ENCODE measurements at places on chromosomes 2 and 18.

DNA sequence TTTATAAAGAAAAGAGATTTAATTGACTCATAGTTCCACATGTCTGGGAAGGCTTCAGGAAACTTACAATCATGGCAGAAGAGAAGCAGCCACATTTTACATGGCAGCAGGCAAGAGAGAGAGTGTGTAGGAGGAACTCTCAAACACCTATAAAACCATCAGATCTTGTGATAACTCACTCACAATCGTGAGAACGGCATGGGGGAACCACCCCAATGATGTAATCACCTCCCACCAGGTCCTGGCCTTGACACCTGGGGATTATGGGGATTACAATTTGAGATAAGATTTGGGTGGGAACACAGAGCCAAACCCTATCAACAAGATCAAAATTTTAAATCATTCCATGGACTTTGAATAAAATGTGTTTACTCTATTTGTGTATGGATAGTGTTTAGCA is 575.6 kb downstream of the ADCYAP1 start:
- no peak for DNase-seq

GRCh38 chr2:12763486-12763885 is 46.8 kb downstream of the TRIB2 start:
- no peak for DNase-seq

DNA sequence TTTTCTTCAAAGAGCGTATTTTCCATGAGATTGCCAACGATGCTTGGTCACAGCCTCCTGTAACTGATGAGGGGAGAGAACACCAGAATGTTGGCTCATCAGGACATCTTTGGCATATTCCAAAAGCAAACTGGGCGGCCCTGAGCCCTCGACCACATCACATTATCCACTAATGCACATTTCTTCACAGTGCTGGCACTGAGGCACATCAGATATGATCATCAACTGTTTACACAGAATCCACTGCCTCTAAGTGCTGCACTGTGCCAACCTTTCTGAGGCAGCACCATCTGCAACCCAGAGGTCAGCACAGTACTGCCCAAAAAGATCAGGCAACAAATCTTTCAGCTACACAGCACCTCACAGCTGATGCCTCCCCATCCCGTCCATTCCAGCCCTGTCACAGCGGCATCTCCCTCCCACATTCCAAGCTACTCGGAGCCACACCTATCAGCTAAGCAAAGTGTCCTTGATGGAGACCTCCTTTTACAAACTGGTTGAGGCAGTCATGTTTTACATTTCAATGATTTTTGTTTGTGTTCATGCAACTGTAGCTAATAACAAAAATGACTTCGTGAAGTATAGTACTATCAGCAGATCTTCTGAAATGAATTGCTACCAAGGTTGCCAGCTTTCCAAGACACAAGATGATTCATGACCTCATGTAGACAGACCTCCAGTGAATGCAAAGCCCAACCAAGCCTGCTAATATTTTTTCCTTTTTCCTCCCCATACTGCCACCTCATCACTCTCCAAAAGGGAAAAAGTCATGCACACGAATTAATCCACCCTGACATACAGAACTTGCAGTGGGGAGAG is 32.3 kb downstream of the MYO5B start:
- no peak for DNase-seq

- DNase-seq = no peak
These were observed 259.4 kb downstream of the ANAPC1 start for GRCh38 chr2:111624411-111625156.

DNA sequence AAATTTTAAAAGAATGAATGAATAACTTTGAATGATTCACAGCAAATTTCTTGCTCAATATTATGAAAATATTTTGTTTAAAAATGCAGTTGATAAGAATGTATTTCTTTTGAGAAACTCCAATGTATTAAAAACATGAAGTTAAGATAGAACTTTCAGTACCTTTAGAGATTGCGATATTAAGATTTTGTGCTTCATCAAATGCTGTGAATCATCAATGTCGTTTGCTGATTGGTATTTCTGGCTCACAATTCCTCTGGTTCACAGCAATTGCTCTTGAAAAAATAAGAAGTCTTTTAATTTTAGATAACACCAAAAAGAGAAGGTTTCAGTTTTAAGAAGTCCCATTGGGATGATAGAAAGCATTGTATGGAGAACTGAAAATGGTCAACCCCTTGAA is 228.7 kb downstream of the IKZF2 start:
- DNase-seq = no peak

DNA sequence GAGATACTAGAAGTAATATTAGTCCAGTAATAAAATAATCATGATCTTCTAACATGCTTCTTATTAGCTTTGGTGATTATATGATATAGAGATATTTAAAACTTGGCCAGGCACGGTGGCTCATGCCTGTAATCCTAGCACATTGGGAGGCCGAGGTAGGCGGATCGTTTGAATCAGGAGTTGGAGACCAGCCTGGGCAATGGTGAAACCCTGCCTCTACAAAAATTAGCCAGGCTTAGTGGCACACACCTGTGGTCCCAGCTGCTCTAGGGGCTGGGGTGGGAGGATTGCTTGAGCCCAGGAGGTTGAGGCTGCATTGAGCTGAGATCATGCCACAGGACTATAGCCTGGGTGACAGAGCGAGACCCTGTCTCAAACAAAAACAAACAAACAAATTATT is 87.0 kb downstream of the WDR7 start:
- DNase-seq = no peak

DNA sequence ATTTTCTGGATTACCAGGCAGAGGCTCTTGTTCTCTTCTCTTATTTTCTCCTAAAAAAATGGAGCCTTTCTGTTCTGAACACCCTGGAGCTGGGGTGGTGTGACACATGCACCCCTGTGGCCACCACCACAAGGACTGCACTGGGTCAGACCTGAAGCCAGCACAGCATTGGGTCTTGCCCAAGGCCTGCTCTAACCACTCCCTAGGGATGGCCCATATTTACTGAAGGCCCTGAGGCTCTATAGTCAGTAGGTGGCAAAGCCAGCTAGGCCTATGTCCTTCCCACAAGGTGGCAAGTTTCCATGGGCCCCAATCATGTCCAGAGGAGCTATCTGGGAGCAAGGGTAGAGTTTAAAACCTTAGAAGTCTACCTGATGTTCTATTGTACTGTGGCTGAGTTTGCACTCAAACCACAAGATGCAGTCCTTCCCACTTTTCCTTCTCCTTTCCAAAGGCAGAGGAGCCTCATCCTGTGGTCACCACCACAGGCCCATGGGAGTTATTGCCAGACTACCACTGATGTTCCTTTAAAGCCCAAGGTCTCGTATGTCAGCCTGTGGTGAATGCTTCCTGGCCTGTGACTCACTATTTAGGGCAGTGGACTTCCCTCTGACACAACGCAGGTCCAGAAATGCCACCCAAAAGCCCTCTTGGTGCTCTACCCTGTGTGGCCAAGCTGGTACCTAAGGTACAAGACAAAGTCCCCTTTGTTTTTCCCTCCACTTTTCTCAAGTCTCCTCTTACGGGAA is 15.0 kb upstream of the FMNL2 start:
- DNase-seq = no peak

DNA sequence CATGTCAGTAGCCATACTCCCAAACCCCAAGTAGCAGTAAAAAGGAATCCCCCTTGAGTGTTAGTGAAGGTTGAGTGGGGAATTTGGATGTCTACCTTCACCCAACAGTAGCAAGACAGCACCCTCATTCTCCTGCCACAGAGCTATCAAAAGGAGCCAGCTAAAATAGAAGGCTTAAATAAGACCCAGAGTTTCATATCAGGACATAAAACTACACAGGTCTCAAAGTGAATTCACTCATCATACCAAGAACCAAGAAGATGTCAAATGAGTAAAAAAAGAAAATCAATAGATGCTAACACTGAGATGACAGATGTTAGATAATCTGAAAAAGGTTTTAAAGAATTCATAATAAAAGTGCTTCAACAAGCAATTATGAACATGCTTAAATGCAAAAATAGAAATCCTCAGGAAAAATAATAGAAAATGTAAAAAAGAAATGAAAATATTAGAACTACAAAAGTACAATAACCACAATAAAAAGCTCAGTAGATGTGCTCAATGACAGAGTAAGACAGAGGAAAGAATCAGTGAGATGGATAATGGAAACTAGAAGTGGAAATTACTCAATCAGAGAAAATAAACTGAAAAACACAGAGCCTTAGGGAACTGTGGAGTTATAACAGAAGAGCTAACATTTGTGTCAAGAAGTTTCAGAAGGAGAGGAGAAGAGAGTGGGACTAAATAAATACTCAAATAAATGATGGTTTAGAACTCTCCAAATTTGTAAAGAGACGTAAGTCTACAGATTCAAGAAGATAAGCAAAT is 90.5 kb downstream of the EDAR start:
- no peak for DNase-seq

- DNase-seq = no peak
These were observed 1067.6 kb upstream of the ACVR2A start for GRCh38 chr2:146777181-146777580.

Measured in T1000 (cell line).